ENCODE measurements at places on chromosomes 4 and X.
A peak's percentile ranks its signal among the peaks of the same experiment; 100 is the strongest.

GRCh38 chr4:104758574-104758973 is 263.9 kb upstream of the CXXC4 start:
- DNase-seq, result no peak

DNA sequence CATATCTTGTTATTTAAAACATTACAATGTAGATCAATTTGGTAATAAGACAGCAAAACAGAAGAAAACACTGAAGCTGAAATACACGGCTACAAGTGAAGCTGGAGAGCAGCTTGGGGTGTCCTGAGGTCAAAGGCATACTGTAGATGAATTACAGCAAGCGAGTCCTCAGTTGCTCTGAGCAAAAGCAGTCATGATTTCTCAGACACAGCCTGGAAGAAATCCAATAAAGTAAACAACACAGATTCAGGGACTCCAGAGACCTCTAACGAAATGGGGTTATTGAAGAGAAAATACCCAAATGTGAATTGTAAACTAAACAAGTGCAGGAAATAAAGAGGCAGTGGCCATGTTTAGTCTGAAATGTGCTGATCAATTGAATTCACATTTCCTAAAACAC is 324.4 kb downstream of the CAMK2D start:
- DNase-seq, result no peak

DNA sequence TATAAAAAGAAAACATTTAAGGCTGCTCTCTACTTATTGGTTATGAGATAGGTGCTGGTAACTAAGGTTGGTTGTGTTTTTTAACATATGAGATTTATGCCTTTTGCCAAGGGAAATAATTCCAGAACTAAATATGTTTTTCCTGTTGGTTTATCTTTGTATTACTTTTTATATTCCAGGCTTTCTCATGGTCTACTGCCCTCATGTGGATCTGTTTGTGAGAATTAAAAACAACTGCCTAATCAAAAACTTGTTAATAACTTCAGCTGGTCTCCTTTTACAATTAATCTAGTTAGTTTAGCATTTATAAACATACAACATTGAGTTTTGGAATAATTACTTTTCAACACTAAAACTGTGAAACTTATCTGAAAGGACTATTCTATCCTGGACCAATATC is 1208.3 kb downstream of the ADGRL3 start:
- no peak for DNase-seq

DNA sequence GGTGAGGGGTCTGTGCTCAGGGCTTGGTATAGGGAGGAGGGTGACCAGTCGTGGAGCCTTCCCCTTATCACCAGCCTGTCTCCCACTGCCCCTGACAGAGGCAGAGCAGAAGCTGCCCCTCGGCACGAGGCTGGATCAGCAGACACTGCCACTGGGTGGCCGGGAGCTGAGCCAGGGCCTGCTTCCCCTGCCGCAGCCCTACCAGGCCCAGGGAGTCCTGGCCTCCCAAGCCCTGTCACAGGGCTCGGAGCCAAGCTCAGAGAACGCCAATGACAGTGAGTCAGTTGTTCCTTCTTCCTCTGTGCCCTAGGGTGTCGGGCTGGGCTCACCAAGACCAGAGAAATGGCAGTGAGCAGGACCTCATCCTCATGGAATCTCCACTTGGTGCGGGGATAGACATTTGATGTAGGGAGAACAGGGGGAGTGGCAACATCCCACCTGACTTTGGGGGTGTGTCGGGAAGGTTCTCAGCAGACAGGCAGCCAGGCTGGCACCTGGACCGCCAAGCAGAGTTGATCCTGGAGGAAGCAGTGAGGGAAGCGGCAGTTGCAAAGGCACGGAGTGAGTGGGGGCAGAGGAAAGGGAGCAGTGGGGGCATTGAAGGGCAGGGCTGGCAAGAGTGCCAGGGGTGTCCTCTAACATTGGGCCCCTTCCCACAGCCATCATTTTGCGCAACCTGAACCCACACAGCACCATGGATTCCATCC is 14.3 kb upstream of the UBA1 start:
- no peak for DNase-seq

DNA sequence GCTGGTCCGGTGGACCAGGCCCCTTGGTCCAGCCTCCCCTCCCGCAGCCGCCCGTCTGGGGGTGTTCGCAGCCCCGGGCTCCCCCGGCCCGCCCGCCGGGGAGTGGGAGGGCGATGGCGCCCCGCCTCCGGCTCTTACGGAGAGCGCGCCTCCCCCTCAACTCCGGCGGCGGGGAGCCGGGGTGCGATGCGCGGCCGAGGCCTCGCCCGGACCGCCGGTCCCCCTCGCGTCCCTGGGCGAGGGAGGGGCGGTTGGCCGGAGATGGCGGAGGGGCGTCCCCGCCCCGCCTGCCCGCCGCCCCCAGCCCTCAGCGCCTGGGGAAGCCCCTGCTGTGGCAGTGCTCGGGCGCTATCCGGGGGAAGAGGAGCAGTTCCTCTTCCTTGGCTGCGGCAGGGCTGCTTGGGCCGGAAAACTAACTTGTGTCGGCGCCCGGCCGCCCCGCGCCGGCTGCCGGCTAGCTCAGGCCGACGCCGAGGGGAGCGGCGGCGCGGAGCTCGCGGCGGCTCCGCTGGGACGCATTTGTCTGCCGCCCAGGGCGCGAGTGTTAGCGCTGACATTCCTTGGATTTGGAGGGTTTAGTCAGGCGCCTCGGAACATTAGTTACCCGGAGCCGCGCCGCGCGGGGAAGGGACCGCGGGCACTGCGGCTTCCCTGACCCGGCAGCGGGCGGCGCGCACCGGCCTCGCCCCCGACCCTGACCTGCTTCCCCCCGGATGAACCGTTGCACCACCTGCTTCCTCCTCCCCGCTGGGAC is 994 bp downstream of the GALNT7 start:
- peak; percentile 80 for DNase-seq

GRCh38 chr4:38591617-38592337 is 72.2 kb upstream of the KLF3 start:
- DNase-seq, result no peak

All from activated T-cell treated with anti-CD3 and anti-CD28 coated beads, Interleukin-2, amount 50 U/mL, for 24 hours (primary cell).